NCI-H2081 (cell line): ENCODE measurements at places on chromosomes 11 and 22.

DNA sequence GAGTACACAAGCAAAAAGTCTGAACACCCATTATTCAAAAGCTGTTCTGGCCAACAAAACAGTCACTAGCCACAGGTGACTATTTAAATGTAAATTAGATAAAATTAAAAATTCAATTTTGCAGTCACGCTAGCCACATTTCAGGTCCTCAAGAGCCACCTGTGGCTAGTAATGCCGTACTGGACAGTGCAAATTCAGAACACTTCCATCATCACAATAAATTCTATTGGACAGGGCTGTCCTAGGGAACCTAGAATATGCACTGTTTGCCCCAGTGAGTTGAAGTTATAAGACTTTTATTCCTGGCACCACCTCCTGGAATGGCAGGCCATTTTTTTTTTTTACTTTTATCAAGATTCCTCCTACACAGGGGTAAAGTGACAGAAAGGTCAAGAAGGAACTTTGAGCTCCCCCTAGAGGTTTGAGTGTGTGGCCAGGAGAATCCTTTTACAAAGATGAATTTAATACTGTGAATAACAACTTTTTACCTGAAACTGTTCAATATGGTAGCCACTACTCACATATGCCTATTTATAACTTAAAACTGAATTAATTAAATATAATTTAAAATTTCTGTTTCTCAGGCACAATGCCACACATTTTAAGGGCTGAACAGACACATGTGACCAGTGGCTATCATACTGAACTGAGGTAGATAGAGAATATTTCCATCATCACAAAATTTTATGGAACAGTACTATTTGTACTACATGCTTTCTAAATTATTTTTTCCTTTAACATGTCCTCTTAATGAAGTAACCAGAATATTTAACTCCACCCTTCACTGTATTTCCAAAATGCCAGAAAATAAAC lies 6.5 kb downstream of the MSANTD2 start:
- DNase-seq = peak; percentile 36

GRCh38 chr22:19974268-19974861 lies 32.7 kb upstream of the TXNRD2 start:
- DNase-seq = peak; percentile 93

DNA sequence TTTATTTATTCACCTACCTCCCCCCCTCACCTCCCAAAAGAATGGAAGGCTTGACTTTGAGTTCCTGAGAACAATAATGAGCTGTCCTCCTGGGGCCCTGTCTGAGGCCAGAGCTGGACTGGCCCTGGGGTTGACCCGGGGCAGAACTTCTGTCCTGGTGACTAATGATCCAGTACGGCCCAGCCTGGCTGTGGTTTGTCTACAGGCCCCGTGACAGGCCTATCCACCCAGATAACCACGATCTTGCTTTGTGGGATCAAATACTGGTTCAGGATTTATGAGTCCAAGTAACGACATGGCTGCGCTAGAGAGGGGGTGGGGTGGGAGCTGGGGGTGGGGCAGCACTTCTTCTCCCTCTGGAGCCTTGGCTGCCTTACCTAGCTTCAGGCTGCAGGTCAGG lies 81.5 kb downstream of the WT1 start:
- no peak for DNase-seq

- DNase-seq = no peak
Measured at GRCh38 chr11:128501632-128502549, 85.5 kb downstream of the ETS1 start.

DNA sequence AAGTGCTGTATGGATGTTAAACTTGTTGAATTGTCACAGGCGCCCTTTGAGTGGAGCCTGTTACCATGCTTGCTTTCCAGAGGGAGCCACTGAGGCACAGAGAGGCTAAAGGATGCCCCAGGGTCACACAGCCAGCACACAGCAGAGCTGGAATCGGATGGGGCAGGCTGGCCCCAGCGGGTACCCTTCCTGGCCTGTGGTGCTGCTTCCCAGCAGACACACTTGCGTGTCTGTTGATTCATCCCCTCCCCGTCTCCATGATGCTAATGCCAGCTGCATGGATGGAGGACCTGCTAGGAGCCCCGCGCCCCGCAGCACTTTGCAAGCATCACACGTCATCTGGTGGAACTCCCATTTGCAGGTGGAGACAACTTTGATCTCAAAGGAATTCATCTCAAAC lies 52.4 kb upstream of the SHISAL1 start:
- no peak for DNase-seq

DNA sequence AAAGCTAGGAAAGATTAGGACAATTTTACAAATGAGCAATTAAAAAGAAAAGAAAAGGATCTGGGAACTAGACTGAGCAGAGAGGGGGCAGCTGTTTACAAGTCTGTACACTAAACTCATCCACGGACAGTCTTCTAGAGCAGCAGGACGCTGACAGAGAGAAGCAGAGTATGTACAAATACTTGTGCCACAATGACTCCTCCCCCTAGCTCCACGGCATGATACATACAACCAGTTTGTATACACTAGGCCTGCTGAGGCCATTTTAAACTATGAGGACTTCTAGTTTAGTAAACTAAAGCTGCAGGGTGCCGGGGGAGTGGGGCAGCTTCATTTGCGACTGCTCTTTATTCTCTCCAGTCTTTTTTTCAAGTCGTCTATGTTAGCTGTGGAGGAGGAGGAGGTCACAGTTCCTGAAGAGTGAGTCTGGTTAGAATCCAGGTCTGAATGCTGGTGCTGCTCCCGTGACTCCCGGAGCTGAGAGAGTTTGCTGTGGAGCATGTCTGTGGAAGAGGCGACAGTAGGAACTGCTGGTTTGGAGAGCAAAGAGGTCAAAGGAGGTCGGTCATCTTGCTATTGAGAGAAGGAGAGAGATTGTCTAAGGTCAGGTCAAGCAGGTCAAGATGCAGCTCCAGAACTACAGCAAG lies 24.8 kb downstream of the F2 start:
- peak; percentile 32 for DNase-seq

DNA sequence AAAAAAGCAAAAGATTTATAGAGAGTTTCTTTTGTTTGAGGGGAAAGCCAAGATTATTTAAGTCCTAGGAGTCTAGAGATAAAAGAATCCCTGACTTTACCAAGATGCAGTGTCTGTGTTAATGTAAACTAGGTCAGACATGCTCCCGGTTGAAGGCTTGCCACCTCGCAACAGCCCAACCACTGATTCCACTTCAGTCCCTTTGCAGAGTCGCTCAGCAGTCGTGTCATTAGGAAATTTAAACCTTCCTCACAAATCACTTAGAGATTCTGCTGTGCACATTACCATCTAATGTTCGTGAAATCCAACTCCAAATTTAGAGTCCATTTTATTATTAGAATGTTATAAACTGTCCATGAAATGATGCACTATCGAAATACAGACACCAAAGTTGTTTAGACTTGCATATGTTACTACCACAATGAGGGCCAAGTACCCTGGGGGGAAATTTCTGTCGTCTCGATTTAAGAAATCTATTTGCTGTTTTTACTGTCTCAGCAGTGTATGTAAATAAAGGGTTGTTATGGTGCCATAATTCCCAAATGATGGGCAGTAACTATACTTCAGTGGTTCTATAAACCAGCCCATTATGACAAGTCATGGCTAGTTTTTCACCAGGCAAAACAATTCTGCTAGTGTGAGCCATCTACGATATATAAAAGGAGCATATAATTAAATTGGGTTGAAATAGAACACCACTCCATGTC lies 101.4 kb upstream of the MTNR1B start:
- peak; percentile 90 for DNase-seq

DNA sequence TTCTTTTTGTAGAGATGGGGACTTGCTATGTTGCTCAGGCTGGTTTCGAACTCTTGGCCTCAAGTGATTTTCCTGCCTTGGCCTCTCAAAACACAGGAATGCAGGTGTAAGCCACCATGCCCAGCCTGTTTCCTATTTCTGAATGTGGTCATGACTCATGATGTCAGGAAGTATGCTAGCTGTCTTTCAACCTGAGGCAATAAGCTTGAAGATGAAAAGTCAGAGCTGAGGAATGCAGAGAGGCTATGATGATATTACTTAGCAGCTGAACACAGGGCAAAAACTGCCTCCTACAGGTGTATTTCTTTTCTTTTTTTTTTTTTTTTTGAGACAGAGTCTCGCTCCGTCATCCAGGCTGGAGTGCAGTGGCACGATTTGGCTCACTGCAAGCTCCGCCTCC lies 9.0 kb upstream of the NUCB2 start:
- no peak for DNase-seq

GRCh38 chr11:66510271-66510989 lies at the start of gene BBS1:
Gene BBS1, plus strand, starts transcription at chr11:66510635. Its CDS starts 25 bp downstream, at chr11:66510660.
- peak; percentile 76 for DNase-seq

GRCh38 chr11:107018902-107019493 lies 722 bp upstream of the GUCY1A2 start:
- DNase-seq = no peak

DNA sequence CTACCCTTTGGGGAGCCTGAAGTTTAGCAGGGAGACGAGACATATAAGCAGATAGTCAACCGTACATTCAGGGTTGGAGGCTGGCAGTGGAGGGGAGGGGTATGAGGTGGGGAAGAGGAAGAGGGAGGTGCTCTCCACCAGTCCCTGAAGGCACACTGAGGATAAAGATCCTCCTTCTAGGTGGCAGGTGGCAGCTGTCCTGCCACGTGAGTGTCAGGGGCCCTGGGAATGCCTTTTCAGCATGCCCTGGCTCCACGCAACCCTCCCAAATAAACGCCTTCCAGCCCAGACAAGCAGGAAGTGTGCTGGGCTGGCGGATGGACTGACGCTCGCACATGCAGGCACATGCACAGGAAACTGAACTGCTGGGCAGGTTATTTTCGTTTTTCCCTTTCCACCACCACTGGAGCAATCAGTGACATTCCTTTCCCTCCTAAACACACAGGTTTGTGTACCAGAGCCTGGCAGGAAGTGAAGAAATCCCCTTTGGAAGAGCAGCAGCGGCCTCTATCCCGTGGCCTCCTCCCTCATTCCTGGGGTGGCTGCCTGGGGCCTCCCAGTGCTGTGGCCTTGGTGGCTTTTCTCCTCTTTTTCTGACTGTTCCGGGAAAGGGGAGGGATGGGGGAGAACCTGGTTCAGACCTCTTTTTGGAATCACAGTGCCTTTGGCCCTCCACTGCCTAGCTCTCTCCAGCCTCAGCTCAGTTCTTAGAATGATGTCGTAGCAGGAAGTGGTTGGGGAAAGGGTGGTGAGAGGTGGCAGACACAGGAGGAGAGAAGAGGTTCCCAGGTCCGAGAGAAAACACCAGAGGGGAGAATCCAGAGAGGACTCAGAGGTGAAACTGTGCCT lies 157.0 kb upstream of the TIMP3 start:
- no peak for DNase-seq

GRCh38 chr11:111923351-111923788 lies 4.7 kb downstream of the C11orf52 start:
- no peak for DNase-seq

DNA sequence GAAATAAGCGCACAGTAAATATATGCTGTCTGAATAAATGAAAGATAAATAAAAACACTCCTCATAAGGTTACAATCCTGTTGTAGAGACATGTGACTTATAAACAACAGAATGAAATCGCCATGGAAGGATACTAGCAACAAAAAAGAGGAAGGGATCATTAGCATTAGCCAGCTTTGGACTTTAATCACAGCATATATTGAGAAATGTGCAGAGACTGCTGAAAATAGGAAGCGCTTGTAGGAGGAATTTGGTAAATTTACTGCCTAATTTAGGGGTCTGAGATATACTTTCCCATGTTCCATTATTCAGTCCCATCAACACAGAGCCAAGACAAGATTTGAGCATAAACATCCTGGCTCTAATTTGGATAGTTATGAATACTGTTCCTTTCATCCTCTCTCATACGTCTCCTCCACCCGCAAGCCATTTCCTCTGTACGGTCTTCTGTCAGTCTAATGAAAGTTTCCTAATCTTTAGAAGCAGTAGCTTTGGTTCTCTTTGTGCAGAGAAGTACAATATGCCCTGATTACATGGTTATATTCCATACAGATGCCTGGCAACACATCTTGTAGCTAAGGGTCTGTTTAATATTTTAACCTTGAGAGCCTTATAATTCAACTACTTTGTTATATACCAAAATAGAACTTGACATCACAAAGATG lies 37.1 kb upstream of the AKIP1 start:
- no peak for DNase-seq

DNA sequence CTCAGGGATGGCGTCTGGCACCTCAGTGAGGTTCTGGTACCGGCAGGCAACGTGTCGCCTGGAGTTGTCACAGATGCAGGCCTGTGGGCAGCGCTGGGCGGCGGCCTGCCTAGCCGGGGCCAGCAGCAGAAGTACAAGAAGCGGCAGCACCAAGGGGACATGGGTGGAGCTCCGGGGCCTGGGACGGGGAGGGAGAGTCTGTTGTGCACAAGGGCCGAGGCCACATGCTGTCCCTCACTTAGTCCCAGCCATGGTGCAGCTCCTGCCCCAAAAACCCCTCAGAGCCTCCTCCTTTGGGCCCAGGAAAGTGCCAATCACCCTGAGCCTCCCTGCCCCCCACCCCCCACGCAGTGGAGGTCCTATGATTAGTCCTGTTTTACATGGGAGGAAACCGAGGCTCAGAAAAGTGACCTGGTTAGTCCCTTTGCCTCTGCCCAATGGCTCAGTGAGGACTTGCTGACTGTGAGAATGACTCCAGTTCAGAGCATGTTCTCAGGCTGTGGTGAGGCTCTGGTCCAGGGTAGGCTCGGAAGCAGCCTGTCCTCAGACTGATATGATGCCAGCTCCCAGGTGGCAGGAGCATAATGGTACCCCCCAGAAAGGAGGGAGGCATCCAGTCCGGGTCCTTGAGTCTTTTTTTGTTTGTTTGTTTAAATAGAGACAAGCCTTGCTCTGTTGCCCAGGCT lies 1.1 kb downstream of the CHADL start:
- no peak for DNase-seq

DNA sequence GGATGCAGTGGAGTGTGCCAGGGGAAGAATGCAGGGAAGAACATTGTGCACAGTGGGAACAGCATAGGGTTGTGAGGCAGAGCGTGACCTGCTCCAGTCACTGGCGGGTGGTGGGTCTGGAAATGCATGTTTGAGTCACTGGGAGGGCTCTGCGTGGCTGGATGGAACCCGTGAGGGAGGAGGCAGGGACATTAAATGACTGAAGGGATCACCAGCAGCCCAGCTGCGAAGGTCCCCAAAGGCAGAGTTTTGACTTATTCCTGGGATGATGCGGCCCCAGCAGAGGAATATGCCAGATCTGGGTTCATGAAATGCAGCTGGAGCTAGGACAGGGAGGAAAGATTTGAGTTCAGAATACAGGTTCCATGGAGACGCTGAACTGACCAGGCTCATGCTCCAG lies 104.0 kb upstream of the FGF3 start:
- DNase-seq = no peak
